ENCODE measurements at places on chromosomes 5 and 9.

GRCh38 chr9:5140151-5140550, 45.3 kb downstream of the INSL6 start:
- no peak for DNase-seq

DNA sequence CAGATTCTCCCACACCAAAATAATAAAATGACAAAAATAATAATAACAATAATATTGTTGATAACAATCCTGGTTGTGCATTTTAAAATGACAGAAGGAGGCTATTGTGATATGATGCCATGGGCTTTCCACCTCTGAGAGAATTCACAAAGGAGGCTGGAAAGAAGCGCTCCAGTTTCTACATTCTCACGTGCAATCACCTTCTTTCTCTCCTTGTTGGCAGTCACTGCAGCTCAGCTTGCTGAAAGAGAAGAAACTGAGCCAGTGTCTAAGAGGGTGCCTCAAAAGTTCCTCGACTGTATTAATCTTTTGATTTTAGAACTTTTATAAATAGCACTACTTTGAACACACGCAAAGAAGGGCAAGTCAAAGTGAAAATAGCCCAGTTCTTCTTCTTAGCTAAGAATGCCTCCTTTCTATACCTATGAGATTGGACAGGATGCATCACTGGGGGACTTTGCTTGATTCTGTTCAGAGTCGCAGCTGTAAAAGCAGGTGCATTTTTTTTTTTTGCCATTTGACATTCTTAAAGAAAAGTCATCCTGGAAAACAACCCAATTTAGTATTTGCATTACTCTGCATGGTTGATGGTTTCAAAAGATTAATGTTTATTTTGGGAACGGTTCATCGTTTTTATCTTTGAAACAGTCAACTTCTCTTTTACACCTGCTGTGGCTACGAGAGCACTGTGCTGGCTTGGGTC, 12.4 kb upstream of the SUB1 start:
- DNase-seq, result no peak

- no peak for DNase-seq
Measured at GRCh38 chr5:180284149-180284548, 7.7 kb downstream of the MAPK9 start.

GRCh38 chr5:88924330-88924657, 41.3 kb upstream of the MEF2C start:
- no peak for DNase-seq

DNA sequence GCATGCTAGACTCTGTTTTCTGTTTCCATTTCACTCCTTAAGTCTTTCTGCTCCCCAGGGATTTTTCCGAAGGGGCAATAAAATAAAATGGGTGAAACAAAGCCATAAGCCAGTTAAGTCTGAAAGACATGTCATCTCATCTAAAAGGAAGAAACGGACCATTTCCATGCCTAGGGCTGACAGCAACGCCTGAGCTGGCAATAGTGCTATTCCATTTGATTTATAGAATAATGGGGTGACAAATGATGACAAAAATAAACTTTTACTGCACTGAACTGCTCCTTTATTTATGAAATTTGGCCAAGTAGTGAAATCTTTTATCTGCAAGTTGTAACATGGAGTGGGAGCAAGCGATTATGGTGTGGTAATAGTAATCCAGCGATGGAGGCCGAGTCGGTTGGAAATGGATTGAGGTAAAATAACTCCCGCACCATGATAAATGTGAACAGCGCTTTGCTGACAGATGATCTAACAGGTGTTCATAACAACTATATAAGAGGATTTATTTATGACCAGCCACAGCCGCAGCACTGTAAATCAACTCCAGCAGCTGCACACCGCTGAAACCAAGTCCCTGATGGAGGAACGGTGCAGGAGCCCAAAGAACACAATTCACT, 219.8 kb upstream of the TBCA start:
- no peak for DNase-seq

DNA sequence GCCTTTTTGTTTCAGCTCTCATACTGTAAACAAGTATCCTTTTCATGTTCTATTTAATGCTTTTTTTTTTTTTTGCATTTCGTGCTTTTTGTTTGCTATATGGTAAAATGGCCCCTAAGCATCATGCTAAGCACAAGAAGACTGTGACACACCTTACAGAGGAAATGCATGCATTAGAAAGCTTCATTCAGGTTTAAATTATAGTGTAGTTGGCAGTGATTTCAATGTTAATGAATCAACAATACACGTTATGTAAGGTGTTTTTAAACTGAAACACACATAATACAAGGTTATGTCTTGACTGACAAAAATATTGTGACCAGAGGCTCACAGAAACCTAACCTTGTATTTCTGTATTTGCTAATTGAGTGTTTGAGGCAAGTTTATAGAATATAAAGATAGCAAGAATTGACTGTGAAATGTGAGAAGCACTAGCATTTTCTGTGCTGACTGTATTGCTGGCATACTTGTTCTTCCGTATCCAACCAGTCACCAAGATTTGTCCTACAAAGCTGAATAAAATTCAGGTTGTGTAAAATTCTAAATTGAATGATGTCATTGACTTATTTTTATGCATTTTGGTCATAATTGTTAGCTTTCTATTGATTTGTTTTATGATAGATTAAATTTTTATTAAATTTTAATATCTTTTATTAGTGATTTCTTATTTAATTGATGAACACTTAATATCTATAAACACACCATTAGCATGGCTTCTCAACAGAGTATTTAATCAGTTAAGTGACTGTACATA, 4.1 kb downstream of the CFAP95 start:
- DNase-seq, result no peak

DNA sequence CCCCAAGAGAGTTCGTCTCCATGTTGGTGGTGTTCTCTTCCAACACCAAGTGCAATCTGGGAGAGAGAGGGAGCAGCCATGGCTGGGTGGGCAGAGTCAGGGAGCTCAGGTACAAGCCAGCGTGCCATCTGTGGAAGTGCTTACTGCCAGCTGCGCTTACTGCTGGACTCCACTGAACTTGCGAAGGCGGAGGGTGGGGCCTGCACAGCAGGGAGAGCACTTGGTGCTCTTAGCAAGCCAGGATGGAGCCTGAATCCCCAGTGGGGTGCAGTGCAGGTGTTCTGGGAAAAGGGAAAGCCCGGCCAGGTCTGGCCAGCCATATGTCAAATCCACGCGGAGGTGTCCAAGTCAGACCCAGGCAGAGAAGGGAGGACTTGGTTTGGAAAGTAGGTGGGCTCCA, 142.0 kb downstream of the FANCC start:
- no peak for DNase-seq

GRCh38 chr5:34932947-34933346, 3.6 kb downstream of the DNAJC21 start:
- DNase-seq, result no peak

GRCh38 chr9:111094433-111094924, 56.2 kb upstream of the LPAR1 start:
- DNase-seq, result no peak

DNA sequence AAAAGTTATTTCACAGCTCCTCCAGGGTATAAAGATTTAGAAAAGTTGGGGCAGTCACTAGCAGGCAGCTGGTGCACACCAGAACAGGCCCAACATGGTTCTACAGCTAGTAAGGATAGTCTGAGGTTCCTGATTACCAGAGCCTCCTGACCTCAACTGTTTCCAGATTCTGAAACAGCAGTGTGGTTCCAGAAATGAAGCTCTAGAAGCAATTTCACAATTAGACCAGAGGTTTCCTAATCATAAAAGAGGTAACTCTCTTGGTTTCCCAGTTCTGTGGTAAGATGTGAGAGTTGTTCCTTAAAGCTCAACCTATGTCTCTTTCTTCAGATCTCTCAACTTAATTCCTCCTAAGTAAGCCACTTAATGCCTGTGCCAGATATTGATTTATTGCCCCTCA, 11.9 kb downstream of the AGTPBP1 start:
- DNase-seq, result no peak

DNA sequence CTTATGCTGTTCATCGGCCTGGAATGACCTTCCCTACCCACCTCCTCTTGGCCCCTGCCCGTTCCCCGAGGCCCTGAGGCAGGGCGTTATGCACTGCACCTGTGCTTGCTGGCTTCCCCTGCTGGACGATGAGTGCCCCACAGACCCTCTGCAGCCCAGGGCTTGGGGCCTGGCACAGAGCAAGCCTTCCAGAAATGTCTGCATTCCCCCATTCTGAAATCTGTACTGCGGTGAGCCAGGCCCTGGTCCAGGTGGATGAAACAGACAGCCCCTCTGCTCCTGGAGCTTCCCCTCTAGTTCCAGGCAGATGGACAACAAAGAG, 35.0 kb downstream of the UNC5A start:
- DNase-seq, result no peak

DNA sequence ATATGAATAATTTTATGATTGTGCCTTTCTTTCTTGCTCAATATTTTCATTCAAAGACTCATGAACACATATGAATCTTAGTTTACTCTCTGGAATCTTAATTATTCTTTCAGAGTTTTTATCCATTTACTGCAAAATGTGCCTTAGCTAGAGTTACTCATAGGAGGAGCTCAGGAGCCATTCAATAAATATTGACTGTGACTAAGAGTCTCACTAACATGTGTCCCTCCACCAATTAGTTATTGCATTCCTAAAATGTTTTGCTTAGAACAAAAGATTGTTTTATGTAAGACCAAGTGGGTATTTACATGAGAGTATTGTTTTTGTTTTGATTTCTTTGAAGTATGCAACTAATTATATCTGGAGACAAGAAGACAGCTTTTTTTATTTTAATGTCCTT, 218.4 kb upstream of the MAST4 start:
- DNase-seq, result no peak

DNA sequence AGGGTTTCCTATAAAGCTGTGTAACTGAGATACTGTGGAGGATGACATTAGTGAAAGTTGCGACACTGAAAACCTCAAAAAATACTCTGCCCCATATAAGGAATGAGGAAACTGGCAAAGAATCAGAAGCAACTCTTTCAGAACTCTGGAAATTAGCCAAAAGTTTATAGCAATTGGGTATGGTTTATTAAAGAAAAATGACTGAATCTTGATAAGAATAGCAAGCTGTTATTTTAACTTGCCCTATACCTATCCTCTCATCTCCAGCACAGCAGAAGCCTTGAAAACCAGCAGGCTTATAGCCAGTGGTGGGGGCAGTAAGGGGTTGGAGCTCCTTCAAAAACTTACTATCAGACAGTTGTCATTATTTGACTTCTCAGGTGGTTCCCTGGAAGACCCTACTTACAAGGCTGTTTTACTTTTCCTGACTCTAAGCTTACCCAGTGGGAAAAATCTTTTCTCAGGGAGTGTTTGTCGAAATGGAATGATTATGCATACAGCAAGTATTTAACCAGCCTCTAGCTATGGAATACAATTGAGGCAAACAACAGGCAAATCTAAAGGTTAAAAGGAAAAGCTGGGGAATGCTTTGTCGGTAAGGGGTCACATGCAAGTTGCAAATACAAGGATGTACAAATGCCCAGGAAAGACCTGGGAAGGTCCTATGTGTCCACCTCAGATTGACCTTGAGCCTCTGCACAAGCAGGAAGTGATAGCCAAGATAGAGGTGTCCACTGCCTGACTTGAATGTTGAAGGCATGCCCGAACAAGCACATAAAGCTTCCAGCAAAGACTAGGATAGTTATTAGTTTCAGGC, 21.0 kb upstream of the FAM151B start:
- DNase-seq, result no peak

GRCh38 chr9:133778336-133779013, 40.3 kb upstream of the SARDH start:
- DNase-seq, result no peak

GRCh38 chr9:82152181-82152580, 163.6 kb downstream of the SPATA31D1 start:
- DNase-seq, result no peak

GRCh38 chr5:88819301-88819999, 63.5 kb downstream of the MEF2C start:
- DNase-seq, result no peak

DNA sequence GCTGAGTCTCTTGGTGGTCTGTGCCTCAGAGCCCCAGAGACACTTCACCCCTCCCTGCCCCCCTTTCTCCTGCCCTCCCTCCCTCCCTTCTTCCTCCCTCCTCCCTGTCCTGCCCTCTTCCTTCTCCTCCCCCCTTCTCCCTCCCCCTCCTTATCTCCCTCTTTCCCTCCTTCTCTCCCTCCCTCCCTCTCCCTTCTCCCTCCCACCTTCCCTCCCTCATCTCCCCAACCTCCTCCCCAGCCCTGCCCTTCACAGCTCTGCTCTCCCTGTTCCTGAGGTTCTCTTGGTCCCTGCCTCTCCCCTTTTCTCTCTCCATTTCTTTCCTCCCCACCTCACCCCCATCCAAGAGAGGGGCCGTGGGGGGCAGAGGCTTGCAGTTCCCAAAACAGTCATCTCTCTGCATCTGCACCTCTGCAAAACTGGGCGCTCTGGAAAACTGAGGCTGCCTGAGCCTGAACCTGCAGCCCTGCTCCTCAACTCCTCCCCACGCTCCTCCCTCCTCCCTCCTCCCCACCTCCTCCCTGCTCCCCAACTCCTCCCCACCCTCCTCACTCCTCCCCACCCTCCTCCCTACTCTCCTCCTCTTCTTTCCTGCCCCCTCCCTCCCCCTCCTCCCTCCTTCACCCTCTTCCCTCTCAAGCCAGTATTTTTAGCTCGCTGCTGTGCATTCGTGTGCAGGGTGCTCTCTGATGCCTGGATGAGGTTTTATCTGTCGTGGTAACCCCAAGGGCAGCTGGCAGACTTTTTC, 219.1 kb downstream of the C9orf50 start:
- no peak for DNase-seq

- no peak for DNase-seq
Measured at GRCh38 chr5:80915716-80916115, 44.4 kb upstream of the RASGRF2 start.

DNA sequence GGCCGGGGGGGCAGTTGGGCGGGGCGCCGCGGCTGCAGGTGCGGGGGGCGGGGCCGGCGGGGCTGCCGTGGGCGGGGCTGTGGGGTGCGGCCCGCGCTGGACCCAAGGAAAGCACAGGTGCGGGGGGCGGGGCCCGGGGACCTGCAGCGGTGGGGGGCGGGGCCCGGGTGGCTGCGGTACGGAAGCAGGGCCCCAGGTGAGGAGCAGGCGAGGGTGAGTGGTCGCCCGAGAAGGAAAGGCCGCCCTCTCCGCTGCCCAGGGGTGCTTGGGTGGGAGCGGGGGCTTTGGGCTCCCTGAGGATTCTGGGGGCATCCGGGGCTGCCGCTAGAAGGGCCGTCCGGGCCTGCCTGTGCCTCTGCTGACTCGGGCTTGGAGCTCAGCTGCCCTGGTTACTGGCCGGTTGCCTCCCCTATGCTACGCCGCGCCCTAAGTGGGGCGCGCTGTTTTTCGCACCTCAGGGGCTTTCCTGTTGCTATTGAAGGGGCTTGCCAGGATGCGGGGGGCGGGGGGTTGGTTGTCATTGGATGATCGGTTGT, 767 bp downstream of the RALGPS1 start:
- DNase-seq, result no peak

- DNase-seq, result no peak
Measured at GRCh38 chr9:100690438-100690837, 112.6 kb downstream of the CAVIN4 start.

DNA sequence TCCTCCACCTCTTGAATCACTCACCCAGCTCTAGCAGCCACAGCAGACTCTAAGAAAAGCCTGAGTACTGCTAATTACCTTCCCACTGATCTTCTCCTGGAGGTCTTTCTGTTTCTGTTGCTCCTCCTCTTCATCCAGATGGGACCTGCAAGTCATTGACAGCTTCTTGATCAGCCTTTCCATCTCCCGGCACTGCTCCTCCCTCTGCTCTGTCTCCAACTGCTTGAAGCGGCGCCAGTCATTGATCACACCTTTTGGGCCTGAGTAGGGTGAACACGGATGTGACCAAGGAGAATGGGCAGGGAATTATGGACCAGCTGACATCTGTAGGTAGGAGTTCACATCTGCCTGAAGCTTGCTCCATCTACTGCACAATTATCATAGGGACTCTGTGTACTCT, 5.5 kb downstream of the PDCL start:
- DNase-seq, result no peak
